ENCODE measurements at places on chromosomes 7 and 10.

GRCh38 chr10:90818736-90819135 lies 39.1 kb downstream of the HTR7 start:
- DNase-seq = no peak

GRCh38 chr10:29966269-29966668 lies 93.1 kb downstream of the JCAD start:
- no peak for DNase-seq

DNA sequence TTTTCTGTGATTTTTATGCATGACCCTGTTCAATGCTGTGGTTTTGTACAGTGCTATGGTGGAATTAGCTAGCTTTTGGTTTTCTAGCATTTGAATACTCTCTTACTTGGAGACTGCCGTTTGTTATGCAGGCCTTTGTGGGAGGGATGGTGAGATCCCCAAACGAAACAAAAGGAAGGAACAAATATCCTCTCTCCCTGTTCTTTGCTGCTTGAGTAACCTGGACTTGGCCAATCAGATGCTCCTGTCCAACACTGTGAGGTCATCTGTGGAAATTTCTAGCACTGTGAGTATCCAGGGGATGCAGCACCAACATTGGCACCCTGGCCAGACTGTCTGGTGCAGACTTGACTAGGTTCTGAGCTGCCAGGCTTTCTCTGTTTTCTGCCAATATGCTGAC lies 314.4 kb downstream of the ANKRD30A start:
- no peak for DNase-seq

DNA sequence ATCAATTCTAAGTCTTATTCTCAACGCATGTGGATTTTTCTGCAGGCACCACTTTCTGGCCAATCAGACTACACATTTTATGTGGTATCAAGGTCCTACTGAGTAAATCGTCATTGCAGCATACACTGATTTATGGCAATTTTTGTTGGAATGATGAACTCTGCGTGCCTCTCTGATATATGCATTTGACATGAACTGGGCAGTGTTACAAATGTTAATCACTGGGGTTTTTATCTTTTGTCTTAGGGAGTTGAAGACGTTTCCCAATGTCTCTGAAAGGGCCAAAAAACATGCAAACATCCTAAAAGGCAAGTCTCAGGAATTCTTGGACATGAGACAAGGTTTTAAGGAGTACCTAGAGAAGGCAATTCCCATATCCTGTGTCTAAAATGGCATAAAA lies 809.5 kb upstream of the CELF2 start:
- no peak for DNase-seq

- no peak for DNase-seq
Measured at GRCh38 chr7:3011211-3011852, 32.3 kb downstream of the CARD11 start.

DNA sequence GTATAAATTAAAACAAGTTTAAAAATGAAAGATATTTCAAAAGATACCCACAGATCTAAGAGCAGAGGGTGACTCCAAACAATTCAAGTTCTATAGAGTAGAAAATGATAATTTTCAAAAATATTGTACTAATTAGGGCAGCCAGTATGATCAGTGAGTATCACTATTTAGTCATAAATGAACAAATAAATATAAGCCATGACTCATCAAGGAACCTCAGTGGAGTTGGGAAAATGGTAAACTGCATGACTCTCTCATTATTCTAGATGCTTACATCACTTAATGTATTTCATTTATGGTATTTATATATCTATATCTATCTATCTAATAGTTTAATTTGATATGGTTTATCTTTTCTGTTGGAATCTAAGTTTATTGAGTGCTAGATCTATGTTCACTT lies 94.3 kb downstream of the THSD7A start:
- DNase-seq = no peak

DNA sequence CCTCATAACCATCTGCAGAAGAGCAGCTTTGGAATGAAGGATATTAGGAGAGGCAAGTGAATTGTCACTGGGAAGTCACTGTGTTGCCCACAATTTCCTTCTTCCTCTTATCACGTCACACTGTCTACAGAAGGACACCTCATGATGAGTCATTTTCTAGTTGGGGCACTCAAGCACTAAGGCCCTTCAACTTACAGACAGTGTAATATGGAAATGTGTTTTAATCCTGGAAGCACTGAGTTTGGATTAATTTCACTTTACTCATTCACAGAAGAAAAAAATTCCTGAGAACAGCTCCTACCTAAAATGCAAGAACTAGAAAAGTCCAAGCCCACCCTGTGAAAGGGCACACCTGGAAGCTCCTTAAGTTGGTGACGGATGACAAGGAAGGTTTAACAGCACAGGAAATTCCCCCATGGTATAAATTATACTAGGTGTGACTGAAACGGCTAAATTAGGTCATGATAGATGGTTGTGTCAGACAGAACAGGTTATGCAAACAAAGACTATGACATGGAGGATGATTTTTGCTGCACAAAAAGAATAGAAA lies 56.6 kb downstream of the PARD3 start:
- DNase-seq = no peak

- DNase-seq = no peak
Measured at GRCh38 chr10:1733720-1734119, 3.6 kb downstream of the ADARB2 start.

GRCh38 chr10:11450427-11450826 lies 161.0 kb downstream of the USP6NL start:
- DNase-seq = no peak

GRCh38 chr10:26792758-26793495 lies 67.8 kb downstream of the ABI1 start:
- no peak for DNase-seq
